ENCODE measurements at places on chromosomes 4 and X. TPM values are rescaled to one million over a fixed set of nuclear protein-coding genes. Genes with fewer than 3 reads are reported as not detected.
A peak's percentile ranks its signal among the peaks of the same experiment; 100 is the strongest.

Gene ADGRG2
- 6.0 TPM for total RNA-seq

Gene ITM2A
- total RNA-seq, result 22.4 TPM

DNA sequence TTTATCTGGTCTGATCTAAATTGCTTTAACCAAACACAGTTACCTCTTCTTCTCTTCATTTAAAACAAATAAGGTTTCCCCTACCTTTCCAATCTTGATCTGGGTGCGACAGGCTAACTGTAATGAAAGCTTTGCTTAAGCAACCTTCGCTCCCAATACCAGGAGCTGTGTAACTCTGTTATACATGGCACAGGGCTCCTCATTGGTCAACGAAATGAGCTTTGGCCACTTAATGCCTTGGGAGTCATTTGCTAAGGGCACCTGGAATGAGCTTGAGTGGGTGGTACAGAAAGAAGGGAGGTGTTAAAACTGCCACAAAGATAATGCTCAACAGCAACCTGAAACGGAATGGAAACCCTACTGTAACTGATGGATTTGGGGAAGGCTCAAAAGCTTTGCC, 140.5 kb downstream of the CHRNA9 start:
- DNase-seq, result no peak

GRCh38 chr4:154332681-154333421, 158.7 kb downstream of the DCHS2 start:
- DNase-seq, result no peak

GRCh38 chrX:46376246-46376885, 168.9 kb downstream of the ZNF674 start:
- DNase-seq, result peak; percentile 20

- DNase-seq, result no peak
These were observed 8.1 kb downstream of the ETDB start for GRCh38 chrX:135112096-135112729.

GRCh38 chr4:103171006-103171405, 27.1 kb downstream of the CENPE start:
- DNase-seq, result no peak
